ENCODE measurements at places on chromosomes 4 and X.

- no peak for DNase-seq
These were observed 215.9 kb upstream of the AADAT start for GRCh38 chr4:170305627-170306026.

DNA sequence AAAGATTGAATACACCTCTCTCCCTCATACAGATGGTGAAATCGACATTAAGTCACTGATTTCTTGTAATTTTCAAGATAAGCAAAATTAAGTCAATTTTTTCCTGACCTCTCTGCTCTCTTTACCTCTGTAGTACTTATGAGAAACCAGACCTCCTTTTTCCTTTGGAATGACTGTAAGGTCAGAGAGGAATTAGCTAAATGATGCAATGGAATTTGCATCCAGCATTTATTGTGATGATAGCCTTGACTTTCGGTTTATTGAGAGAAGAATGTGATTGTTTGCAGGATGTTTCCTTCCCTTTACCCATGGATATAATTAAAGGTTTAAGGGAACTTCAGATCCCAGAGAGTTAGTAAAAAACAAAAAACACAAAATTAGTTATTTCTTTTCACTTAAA lies 22.4 kb downstream of the STK26 start:
- no peak for DNase-seq

- DNase-seq: no peak
These were observed 25.9 kb downstream of the SMIM31 start for GRCh38 chr4:164779811-164780216.

GRCh38 chrX:1026263-1027015 lies 186.0 kb downstream of the CRLF2 start:
- no peak for DNase-seq

- DNase-seq: no peak
These were observed 12.2 kb downstream of the MGAT4D start for GRCh38 chr4:140485939-140486338.

- no peak for DNase-seq
These were observed 178.7 kb upstream of the MAGEE2 start for GRCh38 chrX:75963774-75964173.

GRCh38 chr4:74754218-74754617 lies 40.1 kb downstream of the BTC start:
- no peak for DNase-seq

- DNase-seq: no peak
These were observed 24.0 kb downstream of the C4orf51 start for GRCh38 chr4:145703850-145704497.

- no peak for DNase-seq
These were observed 400.1 kb downstream of the PDHA2 start for GRCh38 chr4:96240041-96240440.

DNA sequence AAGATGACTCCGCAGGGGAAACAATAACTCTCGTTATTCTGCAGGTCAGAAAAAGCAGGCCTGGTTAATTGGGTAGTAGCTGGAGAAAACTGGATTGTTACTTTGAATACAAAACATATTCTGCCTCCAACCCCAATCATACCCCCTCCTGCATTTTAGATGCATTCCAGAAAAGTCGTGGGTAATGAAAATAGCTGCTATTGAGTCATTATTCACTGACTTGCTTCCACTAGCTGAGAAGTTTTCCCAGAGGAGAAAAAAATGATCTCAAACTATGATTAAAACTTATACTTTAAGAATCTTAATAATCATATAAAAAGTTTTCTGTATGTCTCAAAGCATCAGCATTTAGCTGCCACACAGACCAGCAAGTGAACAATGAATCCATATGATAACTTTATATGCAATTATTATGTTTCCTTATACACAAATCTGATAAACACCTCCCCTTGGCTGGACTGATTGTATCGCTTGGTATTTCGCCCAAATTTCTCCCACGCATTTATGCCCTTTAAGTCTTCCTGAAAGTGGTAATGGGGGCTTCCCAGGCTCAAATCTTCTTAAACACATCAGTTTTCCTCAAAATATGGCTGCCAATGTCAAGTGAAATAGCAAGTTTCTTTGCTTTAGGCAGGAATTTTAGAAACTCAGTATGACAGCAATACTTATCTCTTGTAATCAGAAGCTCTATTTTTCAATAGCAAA lies 181.0 kb downstream of the LDB2 start:
- no peak for DNase-seq

DNA sequence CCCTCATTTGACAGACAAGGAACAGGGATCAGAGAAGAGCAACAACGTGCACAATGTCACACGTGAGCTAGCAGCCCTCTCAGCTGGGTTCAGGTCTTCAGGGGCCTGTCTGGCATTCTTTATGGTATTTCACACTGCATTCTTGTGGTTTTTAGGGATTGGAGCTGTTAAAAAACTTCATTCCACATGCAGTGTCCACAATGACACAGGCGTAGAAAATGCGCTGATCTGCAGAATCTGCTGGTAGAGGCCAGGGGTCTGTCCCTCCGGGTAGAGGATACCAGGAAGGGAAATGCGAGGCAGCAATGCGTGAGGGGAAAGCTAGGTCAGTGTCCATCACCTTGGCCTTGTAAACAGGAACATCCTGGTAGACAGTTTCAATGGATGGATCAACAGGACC lies 36.6 kb downstream of the MAP7D3 start:
- no peak for DNase-seq

GRCh38 chrX:24902806-24903205 lies 113.0 kb downstream of the ARX start:
- DNase-seq: no peak

DNA sequence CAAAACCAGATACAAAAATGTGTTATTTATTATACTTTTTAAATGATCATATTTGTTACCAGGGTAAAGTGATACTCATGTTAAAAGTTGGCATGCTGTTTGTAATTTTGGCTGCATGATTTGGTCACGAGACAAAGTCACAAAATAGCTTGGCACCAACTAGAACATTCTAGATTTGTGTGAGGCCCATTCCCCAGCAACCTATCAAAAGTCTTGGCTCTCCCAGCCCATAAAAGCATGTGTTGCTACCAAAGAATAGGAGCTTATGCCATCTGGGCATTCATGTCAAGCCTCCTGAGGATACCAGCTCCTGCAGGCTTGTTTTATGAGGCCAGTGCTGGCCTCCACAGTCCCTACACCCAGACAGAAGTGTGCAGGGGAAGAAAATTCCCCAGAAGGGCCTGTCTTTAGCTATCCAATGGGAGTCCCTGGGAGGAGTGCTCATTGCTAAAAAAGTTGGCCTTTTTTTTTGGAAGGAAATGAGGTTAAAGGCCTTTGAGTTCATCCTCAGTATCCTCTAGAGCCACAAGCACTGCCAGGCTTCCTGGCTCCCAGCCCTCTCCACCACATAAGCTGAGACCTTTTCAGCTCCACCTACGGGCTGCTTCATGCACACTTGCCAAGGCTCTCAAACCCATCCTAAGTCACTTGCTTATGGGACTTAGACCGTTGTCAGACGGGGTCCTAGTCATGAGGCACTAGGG lies 211.9 kb upstream of the EOLA2 start:
- no peak for DNase-seq

DNA sequence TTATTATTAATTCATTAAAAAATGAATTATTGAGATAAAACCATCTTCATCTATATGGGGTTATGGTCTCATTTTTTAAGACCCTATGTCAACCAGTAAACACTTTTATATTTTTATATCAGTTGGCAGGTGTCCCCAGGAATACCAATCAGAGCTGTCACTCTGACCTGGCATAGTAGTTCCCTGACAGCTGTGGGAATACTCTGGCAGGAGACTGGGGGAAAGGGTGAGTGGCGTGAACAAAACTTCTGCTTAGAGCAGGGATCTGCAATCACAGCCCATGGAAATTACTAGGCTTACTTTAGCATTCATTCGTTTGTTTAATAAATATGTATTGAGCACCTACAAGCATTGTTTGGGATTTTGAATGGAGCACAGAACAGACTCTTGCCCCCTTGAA lies 254.1 kb upstream of the KLF3 start:
- no peak for DNase-seq

GRCh38 chrX:13048280-13048679 lies 3.9 kb upstream of the FAM9C start:
- DNase-seq: no peak

DNA sequence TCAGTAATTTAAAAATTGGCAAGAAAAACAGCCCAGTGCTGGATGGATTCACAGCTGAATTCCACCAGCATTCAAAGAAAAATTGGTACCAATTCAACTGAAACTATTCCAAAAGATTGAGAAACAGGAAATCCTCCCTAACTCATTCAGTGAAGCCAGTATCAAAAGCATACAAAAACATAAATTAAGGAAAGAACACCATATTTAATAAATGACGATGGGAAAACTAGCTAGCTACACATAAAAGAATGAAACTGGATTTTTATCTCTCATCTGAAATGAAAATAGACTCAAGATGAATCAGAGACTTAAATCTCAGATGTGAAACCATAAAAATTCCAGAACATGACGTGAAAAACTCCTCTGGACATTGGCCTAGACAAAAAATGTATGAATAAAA lies 516.8 kb upstream of the SPANXN1 start:
- DNase-seq: no peak

DNA sequence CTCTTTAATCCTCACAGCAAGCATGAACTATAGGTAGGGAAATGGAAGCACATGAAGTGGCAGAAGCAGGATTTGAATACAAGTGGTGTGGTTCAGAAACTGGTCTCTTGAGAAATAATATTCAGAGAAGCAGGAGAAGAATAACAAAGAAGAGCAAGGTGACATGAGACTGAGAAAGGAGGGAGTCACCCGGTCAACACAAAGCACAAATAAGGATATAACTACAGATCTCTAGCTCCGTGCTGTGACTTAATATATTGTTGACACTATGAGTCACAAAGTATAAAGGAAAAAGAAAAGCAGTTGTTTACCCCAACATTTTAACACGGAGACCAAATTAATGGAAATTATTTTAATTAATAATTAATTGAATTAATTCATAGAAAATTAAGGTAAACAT lies 204.5 kb downstream of the CPE start:
- no peak for DNase-seq

GRCh38 chrX:72371405-72371804 lies 65.7 kb upstream of the CITED1 start:
- DNase-seq: no peak

- DNase-seq: no peak
These were observed 30.7 kb upstream of the KCNE5 start for GRCh38 chrX:109655502-109656201.

GRCh38 chrX:45479835-45480422 lies 279.3 kb upstream of the DIPK2B start:
- DNase-seq: no peak

GRCh38 chr4:122705009-122705408 lies 27.5 kb upstream of the BBS12 start:
- no peak for DNase-seq

GRCh38 chrX:155778844-155779553 lies 102.1 kb upstream of the VAMP7 start:
- no peak for DNase-seq

GRCh38 chr4:108191269-108191914 lies 22.7 kb upstream of the LEF1 start:
- DNase-seq: no peak

GRCh38 chr4:175271010-175271630 lies 353.0 kb downstream of the ADAM29 start:
- DNase-seq: no peak

DNA sequence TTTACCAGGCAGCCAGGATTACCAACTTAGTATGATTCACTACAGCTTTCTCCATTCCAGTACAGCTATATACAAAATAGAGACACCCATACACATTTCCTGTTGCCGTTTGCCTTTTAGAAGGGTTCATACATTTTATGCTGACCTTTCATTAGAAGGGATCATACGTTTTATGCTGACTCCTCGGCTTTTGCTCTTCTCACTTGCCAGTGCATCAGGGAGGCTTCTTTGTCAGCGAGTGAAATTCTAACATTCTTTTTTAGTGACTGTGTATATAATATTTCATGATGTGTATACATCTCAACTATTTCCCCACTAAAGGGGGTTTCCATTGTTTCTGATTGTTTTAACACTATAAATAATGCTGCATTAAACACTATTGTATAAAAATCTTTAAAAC lies 552.6 kb downstream of the TRIML1 start:
- DNase-seq: no peak

DNA sequence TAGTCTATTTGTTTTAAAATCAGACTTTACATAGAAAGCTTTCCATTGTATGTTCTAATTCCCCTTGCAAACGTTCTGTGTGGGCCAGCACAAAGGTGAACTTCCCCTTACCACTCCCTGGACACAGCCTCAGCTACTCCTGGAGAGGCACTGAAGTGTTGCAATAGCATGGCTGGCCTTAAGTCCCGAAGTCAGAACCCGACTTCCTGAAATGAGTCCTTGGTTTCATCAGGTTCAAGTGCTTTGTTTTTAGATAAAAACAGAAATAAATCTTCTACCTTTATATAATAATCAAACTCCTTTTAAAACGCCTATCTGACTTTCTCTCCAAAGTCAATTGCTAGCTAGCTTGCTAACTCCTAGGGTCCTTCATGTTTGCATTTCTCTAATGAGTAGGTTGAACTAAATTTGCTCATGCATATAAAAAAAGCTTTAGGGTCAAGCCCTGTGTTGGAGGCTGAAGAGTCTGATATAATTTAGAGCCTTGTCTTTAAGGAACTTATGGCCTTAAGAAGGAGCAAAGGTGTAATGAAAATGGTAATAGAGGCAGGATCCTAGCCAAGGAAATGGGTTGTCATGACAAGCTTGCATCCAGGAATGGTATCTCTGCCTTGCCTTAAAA lies 9.0 kb downstream of the BMP3 start:
- DNase-seq: no peak

GRCh38 chr4:151729731-151730559 lies 30.9 kb downstream of the GATB start:
- DNase-seq: no peak

DNA sequence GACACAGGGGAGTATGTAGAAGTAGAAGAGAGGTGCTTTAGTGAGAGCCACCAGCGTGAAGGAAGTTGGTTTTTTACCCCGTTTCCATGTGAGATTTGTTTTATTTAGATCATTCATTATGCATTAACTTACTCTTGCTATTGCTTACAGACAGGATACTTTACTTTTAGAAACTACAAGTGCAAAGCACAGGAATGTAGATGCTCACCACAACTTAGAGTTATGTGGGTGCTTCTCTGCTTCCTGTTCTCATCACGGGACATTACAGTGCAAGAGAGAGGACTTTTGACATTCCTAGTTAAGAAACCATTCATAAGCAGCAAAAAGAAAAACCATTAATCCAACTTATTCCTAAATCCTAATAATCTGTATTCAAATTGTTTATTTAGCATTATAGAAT lies 25.6 kb upstream of the SPANXD start:
- no peak for DNase-seq

DNA sequence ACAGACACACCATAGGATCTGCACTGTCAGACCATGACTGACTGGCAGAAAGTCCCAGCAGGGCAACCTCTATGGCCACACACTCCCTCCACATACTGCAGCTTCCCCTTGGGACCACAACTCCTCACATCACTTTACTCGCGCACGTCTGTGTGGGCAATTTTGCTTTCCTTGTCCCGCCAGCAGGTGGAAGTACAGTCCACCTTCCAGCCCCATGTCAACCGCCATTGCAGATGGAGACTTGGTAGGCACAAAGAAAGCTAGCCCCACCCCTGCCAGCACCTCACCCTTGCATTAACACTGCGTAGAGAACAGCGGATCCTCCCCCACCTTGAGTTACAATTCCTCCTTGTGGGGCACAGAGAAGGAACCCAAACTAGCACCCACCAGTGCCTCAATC lies 74.4 kb upstream of the NAP1L2 start:
- DNase-seq: no peak

- DNase-seq: no peak
These were observed 1627.5 kb upstream of the TENM3 start for GRCh38 chr4:180615746-180616145.
